ENCODE measurements at places on chromosomes 4 and X.

GRCh38 chrX:32397562-32398216 is 813.7 kb downstream of the DMD start:
- no peak for DNase-seq

DNA sequence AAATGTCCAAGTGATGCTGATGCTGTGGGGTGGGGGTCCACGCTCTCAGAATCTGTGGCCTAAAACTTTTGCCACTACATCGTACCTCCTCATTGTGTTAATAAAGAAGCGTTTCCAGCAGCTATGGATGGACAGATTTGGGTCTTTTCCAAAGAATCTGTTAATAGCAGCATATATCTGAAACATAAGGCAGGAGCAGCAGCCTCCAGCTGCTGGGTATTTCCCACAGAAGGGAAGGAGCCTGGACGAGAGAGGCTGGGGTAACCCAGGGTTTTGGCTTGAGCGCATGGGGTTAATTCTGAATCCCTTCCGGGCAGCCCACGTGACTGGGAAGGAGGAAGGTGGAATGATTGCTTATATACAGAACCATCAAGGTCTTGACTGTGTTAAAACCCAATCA is 332.4 kb downstream of the BCOR start:
- no peak for DNase-seq

DNA sequence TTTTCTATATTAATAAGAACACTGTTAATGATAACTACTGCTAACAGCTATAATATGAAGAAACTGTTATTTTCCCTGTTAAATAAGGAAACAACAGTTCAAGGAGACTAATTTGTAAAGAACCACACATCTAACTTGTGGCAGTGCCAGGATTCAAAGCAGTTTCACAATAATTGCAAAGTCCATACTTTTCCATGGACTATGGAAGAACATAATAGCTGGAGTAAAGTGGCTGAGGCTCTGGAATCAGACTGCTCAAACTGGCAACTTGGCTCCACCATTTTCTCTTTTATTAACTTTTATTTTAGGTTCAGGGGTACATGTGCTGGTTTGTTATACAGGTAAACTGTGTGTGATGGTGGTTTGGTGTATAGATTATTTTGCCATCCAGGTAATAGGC is 393.7 kb upstream of the CPEB2 start:
- no peak for DNase-seq

GRCh38 chr4:185716141-185716551 is 95.8 kb downstream of the SORBS2 start:
- DNase-seq: no peak

Measured in hepatocyte (in vitro differentiated cells).